ENCODE measurements at places on chromosomes 1 and 21.

DNA sequence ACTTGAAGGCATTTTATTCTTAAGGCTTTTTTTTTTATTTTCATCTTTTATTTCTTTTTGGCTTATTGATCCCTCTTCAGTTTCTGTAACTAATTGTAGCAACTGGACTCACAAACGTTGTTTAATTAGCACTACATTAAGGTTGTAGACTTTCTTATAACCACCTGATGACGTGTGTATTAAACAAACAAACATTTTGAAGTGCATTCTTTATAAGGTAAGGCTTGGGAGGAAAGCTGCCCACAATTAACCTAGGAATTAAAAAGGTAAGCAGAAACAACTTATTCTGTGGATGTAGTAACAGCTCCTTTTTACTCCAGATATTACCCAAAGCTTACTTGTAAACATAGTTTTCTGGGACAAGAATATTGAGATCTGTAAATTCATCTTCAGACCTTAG lies 55.0 kb downstream of the CAMSAP2 start:
- no peak for DNase-seq

DNA sequence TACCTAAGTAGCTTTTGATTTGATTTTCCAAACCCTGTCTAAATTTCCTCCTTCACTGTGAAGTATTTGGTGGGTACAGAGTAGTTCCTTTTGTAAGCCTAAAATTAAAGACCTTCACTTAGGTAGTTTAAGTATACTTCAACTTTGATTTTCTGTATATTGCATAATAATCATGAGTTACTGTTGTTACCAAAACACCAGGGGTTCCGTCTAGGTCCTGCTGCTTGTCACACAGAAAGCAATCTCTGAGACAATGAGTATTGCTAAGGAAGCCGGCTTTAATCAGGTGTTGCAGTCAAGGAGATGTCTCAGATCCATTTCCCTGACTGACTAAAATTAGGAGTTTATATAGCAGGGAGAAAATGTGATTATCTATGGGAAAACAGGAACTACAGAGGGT lies 15.3 kb downstream of the RPS6KC1 start:
- DNase-seq = no peak

DNA sequence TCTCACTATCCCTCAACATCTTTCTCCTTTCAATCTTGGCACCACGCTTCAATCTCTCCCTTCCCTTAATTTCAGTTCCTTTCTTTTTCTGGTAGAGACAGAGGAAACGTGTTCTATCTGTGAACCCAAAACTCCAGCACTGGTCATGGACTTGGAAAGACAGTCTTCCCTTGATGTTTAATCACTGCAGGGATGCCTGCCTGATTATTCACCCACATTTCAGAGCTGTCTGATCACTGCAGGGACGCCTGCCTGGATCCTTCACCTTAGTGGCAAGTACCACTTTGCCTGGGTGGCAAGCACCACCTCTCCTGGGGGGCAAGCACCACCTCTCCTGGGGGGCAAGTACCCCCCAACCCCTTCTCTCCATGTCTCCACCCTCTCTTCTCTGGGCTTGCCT lies 27.8 kb downstream of the SELL start:
- no peak for DNase-seq

DNA sequence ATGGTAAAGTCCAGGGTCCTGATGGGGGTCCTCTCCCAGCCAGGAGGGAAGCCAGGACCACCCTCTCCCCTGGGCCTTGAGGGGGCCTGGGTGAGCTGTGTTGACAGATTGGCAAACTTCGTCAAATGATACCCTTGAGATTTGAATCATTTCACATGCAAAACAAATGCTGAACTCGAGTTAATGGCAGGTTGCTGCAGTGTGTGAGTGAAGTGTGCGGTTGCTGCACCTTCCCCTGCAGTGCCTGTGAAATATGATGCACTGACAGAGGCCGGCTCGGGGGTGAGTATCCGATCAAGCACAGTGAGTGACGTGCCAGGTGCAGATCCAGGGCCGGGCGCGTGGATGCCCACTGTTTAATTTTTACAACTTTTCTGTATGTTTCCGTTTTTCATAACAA lies 5.7 kb upstream of the KRTAP12-1 start:
- no peak for DNase-seq

- no peak for DNase-seq
Measured at GRCh38 chr1:182102043-182102416, 40.5 kb upstream of the ZNF648 start.

- DNase-seq = no peak
Measured at GRCh38 chr21:33434770-33435360, 31.7 kb downstream of the IFNGR2 start.

DNA sequence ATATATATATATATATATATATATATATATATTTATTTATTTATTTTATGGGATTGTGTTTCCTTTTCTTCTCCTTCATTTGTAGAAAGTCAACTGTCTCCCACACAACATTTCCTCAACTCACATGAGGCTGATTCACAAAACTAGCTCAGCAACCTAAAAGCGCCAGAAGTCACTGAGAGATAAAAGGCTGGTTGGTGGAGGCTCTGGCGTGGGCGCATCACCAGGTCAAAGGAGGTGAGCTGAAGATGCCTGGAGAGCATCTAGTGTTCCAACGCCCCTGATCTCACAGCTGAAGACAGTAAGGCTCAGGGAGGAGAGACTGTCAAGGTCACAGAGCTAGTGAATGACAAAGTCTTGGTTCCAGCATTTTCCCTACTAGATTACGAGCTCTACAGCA lies 78.0 kb downstream of the HLCS start:
- no peak for DNase-seq
